ENCODE measurements at places on chromosomes 6 and 20.
A peak's percentile ranks its signal among the peaks of the same experiment; 100 is the strongest.

GRCh38 chr6:45830441-45831139 is 185.1 kb downstream of the CLIC5 start:
- peak; percentile 80 for DNase-seq

- no peak for DNase-seq
Measured at GRCh38 chr20:5797843-5798462, 47.8 kb downstream of the SHLD1 start.

- no peak for DNase-seq
Measured at GRCh38 chr20:47885909-47886453, 100.7 kb upstream of the SULF2 start.

GRCh38 chr20:63554361-63555278 is 661 bp downstream of the FNDC11 start:
- no peak for DNase-seq

Measured in T-helper 2 cell treated with Interferon-gamma antibody and Interleukin-4, amounts not matched to agents 5 μg/mL and 100 μg/mL, for 36 hours (primary cell).